ENCODE measurements at places on chromosomes 13 and 19.
A peak's percentile ranks its signal among the peaks of the same experiment; 100 is the strongest.

DNA sequence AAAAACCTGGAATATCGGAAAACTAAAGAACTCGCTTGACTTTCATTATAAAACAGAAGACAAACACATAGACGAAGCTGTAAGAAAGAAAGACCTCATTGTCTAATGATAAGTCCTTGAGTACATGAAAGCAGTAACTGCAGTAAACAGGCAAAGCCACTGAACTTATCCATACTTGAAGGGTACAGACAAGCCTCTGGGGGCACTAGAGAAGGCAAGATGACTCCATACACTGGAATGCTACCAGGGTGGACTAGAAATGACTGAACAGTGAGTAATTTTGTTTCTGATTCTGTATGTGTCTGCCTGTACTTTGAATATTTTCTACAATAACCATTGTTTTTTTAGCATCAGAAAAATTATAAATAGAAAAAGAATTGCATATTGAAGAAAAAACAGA lies 507.9 kb downstream of the UQCRFS1 start:
- no peak for DNase-seq

DNA sequence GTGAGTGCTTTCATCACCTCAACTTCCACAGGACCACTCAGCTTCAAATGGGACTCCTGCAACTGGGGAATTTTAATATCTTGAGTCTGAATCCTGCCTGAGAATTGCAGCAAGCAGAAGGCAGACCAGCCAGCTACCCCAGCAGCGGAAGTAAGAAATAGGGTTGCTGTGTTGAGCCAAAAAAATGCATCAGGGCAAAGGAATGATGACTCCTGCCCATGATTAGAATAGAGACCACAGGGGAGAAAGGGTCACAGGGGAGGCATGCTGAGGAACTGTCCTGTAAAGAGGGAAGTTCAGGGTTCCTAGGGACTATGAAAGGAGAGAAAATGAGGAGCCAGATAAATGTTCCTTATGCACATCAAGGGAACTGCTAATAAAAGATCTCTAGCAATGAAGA lies 370.2 kb downstream of the KCTD12 start:
- no peak for DNase-seq

DNA sequence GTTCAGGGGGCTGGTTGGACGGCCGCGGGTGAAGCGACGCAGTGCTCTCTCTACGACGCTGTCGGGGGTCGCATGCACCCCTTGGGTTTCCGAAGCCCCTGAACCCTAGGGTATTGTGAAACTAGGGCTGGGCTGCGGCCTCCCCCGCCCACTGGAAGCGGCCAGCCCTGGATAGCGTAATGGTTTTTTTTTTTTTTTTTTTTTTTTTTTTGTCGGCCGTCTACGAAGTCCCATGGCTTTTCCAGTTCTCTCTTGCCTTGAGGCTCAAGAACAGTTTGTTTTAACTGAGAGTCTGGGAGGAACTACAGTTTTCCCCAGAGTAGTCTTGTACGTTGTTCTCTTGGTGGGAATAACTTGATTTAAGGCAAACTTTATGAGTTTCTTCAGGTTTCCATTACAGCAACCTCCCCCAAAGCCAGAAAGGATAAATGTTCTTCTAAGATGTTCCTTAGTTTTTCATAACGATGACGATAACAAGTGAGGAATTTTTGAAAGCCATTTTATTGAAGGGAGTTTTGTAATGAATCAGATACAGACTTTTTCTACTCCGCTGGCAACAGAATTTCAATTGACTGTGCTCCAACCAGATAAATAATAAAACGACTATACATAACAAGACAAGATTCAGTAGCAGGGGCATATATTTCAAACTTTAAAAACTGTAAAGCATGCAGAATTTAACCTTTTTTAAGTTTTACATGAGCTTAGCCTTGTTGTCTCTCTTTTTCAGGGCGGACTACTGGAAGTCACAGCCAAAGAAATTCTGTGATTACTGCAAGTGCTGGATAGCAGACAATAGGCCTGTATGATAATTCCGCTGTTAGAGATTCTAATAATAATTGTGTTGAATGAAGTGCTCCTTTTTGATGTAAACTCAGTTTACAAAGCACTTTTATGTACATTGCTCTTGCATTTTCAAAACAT lies 867 bp downstream of the WBP4 start:
- DNase-seq, result no peak

DNA sequence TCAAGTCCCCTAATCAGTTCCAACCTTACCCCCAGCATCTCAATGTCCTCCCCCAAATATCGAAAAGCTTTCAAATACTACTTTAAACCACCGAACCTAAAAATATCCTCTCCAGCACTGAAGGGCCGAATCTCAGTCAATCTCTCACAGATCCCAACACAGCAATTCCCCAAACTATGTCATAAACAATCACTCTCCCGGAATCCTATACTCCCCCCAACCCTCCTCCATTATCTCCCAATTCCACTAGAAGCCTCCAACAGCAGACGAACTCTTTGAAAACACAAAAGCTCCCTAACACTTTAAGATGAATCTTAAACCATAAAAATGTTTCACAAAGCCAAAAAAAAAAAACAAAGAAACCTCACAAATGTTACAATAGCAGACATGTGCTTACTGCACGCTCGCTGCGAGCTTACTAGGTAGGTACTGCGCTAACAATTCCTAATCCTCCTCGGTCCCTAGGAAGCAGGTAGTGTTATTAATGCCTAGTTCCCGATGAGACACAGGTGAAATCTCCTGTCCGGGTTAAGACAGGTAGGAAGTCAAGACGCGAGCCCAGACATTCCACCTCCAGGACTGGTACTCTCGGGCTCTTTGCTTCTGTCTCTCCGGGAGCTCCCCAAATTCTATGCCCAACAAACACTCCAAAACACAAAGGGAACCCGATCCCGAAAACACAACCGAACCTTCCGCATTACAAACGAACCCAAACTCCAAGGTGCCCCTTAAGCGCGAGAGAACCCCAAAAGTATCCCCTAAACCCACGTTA lies 14.2 kb downstream of the FBXO46 start:
- DNase-seq, result peak; percentile 11

- DNase-seq, result no peak
These were observed 904.3 kb downstream of the DIAPH3 start for GRCh38 chr13:59259165-59260000.

DNA sequence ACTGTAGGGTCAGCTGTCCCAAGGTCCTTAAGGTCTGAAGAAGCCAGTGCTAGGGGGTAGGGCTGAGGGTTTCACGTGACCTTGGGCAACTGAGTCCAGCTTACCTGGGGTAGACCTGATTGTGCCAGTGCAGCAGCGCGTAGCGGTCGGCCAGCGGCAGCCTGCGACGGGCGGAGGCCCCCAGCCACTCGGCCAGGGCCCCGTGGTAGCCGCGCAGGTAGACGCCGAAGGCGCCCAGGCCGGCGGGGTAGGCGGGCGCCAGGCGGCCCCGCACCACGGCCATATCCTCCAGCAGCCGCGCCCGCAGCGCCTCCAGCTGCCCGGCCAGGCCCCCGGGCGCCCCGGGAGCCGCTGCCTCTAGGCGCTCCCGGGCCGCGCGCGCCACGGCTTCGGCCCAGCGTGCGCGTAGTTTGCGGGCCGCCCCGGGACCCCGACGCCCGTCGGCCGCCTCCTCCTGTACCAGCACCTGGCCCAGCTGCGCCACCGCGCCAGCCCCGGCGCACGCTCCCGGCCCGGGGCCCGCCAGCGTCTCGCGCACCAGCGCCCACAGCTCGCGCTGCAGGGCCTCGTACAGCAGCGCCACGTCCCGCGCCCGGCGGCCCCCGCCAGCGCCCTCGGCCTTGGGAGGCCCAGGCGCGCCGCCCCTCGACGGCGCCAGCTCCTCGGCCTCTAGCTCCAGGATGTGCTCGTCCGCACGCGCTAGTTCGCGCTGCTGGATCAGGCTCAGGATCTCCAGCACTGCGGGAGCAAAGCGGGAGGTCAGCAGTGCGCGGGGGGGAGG lies 10.9 kb downstream of the EXOC3L2 start:
- no peak for DNase-seq

DNA sequence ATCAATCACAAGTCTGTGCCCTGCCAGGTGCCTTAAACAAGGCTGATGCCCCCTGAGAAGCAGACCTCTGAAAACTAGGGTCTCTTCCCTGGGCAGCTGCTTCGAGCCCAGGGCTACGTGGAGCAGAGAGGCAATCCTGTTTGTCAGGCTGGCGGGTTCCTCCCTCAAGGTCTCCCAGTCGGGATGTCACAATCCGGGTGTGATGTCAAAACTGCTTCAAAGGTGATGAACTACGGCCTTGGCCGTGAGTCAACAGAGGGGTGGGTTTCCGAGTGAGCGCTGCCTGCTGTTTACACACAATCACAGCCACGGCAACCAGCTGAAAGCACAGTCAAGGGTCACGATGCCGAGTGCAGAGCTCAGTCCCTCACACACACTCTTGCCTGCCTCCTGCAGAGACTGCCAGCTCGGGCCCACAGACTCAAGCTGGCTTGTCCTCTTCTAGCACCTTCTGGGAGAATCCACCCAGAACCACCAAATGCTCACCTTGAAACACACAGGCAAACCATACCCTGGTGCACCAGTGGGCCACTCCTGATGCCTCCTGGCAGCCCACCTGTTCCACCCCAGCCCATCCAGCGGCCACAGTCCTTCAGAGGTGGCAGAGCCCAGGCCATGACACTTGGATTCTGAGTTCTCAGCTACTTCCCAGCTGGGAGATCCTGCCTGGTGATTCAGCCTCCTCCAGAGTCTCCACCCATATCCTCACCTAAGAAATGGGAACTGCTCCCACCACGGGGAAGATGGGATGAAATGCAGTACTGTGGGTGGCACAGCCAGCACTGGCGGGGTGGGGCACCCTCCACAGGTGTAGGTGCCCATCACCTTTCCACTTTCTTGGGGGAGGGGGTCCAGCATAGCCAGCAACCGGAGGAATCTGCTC lies 6.8 kb downstream of the ELL start:
- DNase-seq, result no peak

GRCh38 chr19:45467115-45467455 lies 711 bp upstream of the FOSB start:
- DNase-seq, result no peak

GRCh38 chr13:100526318-100527000 lies 62.1 kb downstream of the GGACT start:
- DNase-seq, result no peak

DNA sequence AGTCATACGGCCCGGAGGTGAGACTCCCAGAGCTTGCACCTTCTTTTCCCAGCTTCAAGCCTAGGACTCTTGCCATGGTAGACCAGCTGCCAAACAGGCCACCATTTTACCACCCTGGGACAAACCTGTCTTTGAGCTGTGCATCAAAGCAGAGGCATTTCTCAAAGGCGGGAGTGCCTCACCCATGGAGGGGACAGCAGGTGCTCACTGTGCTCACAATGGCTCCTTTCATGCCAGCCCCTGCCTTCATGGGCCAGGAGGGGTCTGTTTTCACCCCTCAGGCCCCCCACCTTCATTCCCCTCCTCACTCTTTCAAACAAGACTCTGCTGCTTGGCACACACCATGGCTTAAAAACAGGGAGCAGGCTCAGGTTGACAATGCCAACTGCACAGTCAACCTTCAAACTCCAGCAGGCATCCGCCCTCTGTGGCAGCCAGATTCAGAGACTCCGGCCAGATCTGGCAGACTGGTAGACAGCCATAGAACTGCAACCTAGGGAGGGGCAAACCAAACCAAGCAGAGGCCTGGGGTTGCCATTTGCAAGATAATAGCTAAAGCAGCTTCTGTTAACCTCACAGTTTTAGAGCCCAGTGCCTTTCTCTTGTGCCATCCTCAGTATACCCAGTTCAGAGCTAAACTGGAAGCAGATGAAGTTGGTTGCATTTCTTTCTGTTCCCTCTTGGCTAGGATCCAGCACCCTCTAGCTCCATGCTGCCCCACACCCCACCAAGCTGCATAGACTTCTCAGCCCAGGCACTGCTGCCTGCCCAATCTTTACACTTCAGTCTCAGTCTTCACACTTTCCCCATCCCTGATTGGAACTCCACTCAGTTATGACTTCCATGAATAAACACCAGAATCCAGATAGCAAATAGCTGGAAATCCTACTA lies 93.9 kb upstream of the SPATA13 start:
- DNase-seq, result no peak

- DNase-seq, result peak; percentile 55
These were observed 713 bp downstream of the KRI1 start for GRCh38 chr19:10565028-10565566.

DNA sequence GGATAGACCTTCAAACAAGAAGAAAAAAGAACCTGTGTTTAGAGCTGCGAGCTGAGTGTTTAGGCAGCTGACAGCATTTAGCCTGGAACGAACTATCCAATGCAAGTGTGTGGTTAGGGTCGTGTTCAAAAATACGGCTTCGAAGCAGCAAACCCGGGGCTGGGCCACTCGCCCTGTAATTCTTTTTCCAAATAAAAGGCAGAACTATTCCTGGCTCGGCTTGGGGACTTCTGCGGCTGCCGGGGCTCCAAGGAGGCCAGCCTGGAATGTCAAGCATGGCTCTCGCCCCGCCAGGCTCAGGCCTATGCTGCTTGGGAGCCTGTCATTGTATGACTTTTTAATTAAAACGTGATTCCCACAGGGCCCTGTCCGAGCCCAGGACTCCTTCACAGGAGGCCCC lies 51.7 kb upstream of the KLF2 start:
- no peak for DNase-seq

GRCh38 chr19:34667349-34668076 lies 9.4 kb downstream of the SCGB2B2 start:
- DNase-seq, result no peak

DNA sequence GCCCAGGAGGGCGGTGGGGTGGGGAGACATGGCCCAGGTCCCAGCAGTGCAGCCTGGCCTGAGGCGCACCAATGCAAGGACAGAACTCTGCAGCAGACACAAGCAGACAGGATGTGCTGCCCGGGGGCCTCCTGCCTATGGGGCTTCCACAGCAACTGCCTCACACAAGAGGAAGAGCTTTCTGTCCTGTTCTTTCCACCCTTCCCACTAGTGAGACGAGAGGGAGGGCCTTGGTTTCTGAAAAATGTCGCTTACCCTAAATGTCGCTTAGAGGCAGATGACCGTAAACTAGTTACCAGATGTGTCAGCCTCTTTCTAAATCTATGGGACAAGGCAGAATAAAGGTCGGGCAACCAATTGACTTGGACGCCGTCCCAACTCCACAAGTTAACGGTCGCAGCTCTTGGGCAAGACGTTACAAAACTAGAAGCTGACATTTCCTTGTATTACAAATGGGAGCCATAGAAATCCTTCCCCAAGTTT lies at the start of gene LAIR1:
TSS of gene LAIR1 (minus strand) at position 157 of the 483 bp plus-strand sequence. CDS start at position 30, 127 bp downstream.
- peak; percentile 65 for DNase-seq

- DNase-seq, result no peak
These were observed 2.6 kb upstream of the CLEC4G start for GRCh38 chr19:7734220-7735203.

DNA sequence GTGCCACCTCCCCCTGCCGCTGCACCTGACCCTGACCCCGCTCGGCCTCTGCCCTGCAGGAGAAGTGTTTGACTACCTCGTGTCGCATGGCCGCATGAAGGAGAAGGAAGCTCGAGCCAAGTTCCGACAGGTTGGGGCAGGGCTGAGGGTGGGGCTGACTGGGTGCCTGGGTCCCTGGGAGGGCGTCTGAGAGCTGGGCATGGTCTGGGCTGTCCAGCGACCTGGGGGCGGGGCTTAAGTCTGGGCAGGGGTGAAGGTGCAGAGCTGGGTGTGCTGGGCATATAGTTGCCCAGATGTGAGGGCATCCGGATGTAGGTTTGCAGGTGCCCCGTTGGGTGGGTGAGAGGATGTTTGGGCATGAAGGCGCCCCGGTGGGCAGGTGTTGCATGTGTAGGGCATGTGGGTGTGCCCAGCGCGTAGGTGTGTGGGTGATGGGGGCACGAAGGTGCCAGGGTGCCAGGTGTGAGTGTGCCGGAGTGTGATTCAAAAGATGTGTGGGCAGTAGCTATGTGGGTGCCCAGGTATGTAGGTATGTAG lies 13.8 kb downstream of the MARK4 start:
- no peak for DNase-seq
